ENCODE measurements at places on chromosomes 3 and 15.
A peak's percentile ranks its signal among the peaks of the same experiment; 100 is the strongest.

GRCh38 chr3:106191913-106192312 lies 323.1 kb upstream of the CBLB start:
- DNase-seq, result no peak

GRCh38 chr15:63010920-63011693 lies 31.4 kb upstream of the TPM1 start:
- no peak for DNase-seq

DNA sequence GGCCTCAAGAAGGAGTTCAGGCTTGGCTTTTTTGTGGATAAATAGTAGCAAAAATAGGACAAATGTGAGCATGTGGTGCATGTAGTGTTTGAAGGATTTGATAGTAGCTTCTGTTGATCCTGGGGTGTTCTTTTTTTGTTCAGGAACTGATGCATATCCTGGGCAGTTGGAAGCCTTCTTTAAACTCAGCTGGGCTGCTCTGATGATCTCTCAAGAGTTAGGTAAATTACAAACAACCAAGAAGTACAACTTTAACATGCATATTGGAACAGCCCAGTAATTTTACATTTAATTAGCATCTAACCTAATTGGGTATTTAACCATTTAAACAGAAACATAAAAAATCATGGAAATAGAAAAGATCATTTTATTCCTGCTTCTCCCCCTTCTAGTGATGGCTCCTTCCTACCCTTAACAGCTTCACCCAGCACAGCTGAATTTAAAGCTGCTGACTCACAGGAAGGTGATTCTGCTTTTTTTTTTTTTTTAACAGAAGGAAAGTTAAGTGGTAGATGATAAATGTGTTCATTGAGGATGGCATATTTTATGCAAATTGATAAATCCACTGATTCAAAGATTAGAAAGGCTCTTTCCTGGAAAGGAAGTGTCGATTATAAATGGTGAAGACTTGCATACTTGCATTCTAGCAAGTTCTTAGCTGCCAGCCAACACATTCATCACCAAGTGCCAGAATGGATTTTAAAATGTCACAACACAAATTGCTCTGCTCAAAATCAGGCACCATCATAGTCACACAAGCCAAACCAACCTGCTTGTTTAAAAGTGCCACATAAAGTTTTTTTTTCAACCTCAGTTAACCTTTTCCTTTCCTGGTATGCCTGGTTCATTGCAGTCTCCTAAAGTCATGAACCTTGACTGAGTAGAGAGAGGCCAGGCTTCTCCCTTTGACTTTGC lies 20.0 kb downstream of the SLC35G2 start:
- DNase-seq, result no peak

GRCh38 chr3:160538895-160539294 lies 26.5 kb downstream of the KPNA4 start:
- no peak for DNase-seq

- no peak for DNase-seq
Measured at GRCh38 chr3:32450992-32451659, 51.5 kb downstream of the CMTM6 start.

- no peak for DNase-seq
Measured at GRCh38 chr15:43048935-43049334, 56.9 kb downstream of the UBR1 start.

DNA sequence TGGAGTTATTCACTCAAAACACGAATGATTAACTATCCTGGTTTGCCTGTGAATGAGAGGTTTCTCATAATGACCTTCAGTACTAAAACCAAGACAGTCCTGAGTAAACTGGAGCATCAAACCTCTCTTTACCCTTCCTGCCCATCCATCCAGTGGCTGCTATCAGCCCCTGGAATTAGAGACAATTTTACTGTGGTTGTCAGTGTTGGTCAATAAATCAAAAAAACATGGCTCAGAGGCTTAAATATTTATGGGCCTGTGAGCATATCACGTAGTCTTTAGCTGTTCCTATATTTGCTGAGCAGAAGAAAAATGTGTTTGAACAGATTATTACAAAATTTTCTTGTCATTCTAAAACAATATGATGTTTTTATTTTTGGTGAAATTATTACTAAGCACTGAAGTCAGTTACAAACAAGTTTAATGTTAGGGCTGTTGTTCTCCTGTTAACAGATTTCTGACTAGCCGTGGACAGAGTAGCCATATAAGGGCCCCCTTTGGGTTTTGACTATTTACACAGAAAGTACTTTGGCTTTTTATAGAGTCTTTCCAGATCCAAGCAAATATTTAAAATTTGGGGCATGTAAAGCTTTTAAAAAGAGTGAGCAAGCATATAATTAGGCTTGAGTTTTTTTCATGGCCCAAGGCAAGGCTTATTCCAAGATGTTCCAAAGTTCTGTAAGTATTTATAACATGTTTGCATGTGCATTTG lies 580.9 kb downstream of the DIPK2A start:
- DNase-seq, result no peak

DNA sequence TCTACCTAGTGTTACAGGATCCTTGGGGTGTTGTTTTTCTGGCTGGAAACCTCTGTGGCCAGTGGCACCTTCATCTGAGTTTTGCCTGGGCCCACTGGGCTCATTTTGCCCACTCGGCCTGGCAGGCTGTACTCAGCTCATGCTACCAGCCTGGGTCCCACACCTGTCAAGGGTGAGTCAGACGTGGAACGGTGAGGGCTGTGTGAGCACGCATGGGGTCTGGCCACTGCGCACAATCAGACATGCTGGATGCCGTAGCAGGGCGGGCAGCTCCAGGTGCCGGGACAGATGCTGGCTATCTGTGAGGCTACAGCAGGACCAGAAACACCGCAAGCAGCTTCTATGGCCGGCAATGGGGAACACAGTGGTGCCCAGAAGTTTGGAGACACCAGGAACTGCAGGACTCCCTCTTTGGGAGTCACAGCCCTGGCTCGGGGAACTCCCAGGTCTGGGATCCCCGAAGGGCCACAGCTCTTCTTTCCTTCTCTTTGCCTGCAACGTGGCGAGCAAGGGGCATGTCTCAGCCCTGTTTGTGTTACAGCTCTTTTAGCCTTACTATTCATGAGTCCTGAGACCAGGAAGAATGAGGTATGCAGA lies 35.9 kb upstream of the DNAJC13 start:
- no peak for DNase-seq

GRCh38 chr3:134309987-134310700 lies 59.5 kb upstream of the RYK start:
- DNase-seq, result no peak

DNA sequence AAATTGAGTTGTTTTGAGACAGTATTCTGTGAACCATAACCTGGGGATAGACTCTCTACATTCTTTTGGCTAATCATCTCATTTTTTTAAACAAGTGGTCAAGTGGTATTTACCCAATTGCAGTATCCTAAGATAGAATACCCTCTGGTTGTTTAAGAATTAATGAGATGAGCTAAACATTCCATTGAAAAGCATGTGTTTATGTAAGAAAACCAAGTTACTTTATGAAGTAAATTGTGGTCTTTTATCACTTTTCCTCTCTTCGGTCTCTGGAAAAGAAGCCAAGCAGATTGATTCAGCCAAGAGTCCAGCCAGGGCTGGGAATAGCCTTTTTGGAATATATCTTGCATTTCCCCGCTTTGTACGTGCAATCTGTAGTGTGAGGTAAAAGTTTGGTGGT lies 185.7 kb upstream of the TOPAZ1 start:
- DNase-seq, result no peak

- no peak for DNase-seq
Measured at GRCh38 chr3:67941433-67942030, 287.1 kb upstream of the SUCLG2 start.

DNA sequence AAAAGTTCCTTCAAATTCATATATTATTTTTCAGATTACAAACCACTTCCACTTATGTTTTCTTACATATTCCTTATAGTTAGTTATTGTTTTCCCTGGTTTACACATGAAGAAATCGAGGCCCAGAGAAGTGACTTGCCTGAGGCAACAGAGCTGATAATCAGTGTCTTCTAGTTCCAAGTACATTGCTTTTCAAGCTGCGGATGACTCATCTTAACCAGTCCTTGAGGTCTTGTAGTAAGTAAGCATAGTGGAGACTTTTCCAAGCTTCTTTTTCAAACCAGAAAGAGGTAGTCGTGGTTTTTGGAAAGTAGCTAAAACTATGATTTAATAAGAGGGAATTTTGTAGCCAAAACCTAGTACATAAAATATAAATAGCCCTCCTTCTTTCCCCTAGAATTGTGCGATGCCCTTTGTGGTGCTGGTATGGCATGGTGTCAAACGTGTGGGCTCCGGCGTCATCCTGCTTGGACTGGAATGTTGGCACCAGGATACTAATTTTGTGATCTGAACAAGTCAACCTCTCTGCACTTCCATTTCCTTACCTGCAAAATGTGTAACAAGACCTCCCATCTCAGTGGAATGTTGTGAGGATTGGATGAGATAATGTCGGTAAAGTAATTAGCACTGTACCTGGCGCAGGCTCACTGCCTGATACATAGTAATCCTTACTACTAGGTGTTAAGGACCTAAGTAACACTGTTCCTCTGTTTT lies 19.0 kb upstream of the DLG1 start:
- DNase-seq, result no peak

- no peak for DNase-seq
Measured at GRCh38 chr15:99324082-99324620, 72.9 kb downstream of the LRRC28 start.

DNA sequence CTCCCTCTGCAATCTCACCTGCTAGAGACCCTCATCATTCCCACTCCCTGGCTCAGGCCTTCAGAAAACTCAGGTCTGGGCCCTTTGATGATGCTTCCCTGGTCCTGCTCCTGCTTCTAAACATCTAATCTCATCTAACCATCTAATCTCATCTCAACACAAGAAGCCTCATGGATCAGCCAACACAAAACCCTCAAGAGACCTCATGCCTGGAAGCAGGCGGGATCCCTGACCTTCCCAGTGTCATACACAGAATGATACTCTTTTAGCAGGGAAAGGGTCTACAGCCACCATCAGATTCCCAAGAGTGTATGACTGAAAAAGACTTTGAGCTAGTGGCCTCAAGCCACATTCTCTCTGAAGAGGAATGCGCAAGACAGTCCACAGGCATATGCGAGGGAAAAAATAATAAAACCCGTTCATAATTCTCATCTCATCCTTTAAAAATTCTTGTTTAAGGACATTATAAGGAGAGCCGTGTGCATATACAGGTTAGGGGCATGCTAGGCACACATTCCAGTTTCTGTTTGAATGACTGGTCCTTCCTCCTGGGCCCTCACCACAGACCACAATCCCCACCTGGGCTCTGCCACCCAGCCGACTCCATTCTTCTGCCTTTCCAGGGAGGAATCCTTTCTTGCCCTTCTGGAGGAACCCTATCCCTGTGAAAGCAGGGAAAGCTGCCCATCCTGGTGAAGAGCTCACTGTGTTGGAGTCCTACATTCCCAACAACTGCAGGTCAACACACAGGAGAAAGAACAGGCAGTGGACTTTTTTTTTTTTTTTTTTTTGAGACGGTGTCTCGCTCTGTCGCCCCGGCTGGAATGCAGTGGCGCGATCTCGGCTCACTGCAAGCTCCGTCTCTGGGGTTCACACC lies 2.2 kb downstream of the ZXDC start:
- no peak for DNase-seq

DNA sequence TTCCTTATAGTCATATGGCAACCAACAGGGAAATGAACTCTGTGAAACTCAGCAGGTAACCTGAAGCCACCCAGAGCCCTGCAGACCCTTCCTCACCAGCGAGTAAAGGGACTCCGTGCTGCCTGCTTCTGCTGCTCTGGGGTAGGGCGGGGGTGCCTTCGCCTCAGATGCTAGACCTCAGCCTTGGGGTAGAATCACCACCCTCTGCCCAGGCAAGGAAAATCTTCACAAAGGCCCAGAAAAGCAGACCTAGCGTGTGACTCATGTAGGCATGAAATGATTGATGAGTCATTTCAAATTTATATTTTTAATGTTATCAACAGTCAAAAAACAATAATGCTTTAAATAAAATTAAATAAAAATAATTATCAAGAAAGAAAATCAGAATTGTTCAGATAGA lies 6.6 kb downstream of the STIMATE start:
- DNase-seq, result no peak

GRCh38 chr15:86611417-86612040 lies 531.9 kb downstream of the AGBL1 start:
- DNase-seq, result peak; percentile 76
